Stimulated activated CD8-positive, alpha-beta memory T cell treated with anti-CD3 and anti-CD28 coated beads, Interleukin-15, amount 100 ng/mL, for 4 hours (primary cell): ENCODE measurements at places on chromosomes 12 and 14.

GRCh38 chr12:96500693-96501092 lies 11.3 kb downstream of the CFAP54 start:
- DNase-seq: no peak

- no peak for DNase-seq
Measured at GRCh38 chr12:51883295-51883694, 4.6 kb upstream of the ANKRD33 start.

DNA sequence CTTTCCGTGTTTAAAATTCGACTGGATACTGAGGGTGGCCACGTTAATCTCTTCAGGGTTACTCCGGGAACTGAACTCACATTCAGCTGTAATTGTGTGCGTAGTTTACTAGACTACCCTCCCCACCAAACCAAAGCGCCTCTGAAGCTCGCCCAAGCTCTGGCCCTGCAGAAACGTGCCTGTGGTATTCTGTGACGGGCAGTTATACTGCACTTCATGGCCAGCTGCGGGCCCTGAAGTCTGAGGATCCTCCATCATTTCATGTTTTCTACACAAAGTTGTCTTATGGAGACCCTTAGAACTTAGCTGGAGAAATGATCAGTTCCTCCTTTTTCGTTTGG lies 688 bp downstream of the ZNF26 start:
- DNase-seq: no peak

GRCh38 chr12:34404377-34405285 lies 382.3 kb downstream of the ALG10 start:
- no peak for DNase-seq

- DNase-seq: no peak
Measured at GRCh38 chr14:49619730-49620129, 696 bp downstream of the RPL36AL start.

DNA sequence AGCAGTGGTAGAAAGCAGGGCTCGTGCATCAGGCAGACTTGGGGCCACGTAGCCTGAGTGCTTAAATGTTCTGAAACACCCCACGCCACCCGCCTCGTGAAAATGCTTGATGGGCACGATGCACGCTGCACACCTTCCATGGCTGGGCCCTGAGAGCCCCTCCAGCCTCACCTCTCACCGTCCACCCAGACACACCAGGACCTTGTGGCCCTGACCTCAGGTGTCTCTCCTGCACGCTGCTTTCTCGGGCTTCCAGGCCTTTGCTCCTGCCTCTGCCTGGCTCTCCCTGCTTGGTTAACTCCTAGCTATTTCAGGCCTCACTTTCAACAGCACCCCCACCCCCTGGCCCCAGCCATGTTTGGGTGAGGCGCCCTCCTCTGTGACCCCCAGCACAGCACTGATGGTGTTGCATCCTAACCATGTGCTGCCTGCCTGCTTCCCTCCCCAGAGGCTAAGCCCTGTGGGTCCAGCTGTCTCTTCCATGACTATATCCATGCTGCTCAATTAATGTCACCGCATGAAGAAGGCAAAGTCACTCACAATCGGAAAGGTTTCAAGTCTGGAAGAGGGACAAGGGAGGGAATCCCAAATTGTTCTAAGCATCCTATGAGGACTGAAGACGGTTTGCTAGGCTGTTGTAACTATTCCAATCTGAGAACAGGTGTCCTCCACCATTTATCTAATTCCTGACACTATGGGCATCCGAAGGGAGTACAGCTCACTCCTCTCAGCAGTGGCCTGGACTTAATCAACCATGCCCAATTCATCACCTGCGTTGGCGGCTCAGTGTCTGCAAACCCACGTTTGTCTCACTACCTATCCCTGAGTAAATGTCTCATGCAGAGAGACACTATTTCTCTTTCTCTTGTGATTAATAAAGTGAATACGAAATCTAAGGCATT lies 82.2 kb downstream of the CCDC88C start:
- no peak for DNase-seq

DNA sequence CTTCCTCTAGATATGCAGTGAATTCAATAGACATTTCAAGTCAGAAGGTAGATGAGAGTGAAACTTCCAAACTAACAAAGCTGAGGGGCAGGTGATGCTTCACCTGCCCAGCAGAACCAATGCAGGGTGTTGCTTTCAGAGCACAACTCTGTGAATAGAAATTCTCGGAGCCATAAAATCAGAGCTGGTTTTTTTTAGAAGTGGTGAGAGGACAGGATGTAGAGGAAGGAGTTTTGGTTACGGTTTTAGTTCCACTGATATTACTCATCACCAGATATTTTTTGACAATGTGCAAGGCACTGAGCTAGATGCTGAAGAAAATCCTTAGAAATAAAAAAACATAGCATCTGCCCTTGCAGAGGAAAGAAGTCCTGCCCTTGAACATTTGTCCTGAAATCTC lies 62.2 kb downstream of the BMP4 start:
- DNase-seq: no peak

DNA sequence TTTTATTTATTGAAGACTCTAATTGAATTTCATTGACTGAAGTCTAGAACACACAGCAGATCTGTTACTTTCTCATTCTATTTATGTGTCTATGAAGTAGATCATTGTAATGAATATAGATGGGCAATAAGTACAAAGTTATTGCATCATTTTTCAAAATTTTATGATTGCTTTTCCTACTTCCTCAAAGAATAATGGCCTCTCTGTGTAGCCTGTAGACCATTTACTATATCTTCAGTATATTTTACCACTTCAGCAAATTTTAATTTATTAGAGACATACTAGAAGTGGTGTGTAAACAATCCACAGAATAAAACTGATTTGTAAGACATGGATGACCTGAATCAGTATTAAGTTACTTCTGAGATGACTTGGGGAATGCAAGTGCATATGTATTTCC lies 291.7 kb upstream of the FAR2 start:
- no peak for DNase-seq

- DNase-seq: no peak
Measured at GRCh38 chr12:109885616-109886015, 5.3 kb upstream of the GLTP start.

DNA sequence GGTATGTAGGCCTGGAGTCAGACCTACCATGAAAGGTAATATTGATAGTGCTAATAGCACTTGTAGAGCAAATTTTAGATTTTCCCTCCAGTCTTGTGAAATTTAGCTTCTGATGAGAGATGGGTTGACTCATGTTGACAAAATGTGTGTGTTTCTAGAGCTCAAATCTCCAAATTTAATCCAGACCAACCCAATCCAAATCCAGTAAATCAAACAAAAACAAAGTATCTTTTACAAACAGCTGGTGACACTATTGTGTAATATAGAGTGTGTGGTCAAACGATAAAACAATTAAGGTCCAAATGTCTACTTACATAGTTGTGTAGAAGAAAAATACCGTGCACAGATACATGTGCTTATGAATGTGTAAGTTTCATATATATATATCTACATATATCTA lies 63.4 kb upstream of the KITLG start:
- no peak for DNase-seq

DNA sequence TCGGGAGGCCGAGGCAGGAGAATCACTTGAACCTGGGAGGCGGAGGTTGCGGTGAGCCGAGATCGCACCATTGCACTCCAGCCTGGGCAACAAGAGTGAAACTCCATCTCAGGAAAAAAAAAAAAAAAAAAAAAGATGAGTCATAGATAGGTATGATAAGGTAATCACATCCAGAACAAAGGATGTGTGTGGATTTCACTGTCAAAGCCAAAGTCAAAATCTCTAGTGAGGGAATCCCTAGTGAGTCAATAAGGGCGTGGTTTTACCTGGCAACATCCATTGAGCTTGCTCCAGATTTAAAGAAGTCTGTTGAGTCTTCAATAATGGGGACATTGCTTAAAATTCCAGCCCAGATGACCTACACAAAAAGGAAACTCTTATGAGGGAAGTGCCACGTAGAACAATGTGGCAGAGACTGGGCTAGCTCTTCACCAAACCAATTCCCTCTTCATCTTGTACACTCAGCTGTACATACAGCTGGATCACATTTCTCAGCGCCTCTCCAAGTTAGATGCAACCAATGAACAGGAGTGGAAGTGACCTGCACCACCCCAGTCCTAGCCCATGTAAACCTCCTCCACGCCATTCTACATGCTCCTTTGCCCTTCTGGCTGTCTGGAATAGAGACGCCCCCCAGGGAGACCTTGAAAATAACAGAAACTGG lies 23.4 kb downstream of the ALDH1L2 start:
- DNase-seq: no peak

DNA sequence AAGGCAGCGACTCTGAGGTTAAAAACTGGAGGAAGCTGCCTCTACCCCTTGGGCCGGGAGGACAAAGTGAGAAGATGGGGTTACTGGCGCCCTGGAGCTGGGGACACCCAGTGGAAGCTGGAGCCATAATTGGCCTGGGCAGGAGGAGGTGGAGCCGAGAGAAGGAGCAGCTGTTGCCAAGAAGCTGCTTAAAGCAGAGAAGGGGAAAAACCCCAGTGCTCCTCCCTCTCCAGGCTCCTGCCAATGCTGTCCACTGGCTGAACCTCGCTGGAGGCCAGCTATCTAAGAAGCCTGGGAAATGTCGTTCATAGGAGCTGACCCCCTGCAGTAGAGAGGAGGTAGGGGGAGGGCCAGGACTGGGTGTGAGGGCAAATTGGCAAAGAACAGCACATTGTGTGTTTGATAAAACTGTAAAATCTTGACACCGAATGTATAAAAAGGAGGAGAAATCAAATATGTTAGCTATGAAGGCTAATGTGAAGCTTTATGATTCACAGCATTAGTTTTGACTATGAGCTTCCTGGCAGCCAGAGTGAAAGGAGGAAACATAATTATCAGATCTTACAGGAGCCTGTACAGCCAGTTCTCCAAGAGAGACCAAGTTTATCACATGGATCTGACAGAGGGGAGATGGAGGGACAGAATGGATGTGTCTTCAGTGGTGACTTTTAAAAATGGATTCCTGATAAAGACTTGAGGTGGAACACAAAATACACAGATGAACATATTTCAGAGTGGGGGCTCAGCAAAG lies 9.5 kb downstream of the HHIPL1 start:
- no peak for DNase-seq

DNA sequence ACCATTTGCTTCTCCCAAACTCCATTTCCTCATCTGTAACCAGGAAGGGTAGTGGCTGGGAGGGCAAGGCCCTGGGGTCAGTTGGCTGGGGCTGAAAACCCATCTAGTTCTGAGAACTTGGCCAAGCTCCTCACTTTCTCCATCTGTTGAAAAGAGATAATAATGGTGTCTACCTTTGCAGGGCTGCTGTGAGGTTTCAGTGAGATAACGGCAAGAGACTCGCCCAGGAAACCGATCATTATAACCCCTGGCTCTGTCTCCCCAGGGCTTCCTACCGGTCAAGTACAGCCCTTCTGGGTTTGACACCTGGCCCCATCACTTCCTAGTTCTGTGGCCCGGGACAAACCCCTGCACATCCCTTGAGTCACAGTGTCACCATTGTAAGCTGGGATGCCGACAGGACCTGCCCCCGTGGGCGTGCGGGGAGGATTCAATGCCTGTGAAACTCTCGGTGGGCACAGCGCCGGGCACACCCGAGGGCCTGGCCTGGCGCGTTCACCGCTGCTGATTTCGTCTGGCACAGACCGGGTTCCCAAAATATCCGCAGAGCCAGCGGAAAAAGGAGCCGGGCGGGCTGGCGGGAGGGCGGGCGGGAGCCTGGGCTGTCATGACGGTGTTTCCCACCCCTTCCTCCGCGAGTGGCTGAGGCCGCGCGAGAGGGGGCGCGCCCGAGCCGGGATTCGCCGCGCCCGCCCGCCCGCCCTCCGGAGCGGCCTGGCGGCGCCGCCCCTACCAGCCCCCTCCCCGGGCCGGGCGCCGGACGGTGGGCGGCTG lies 4.4 kb downstream of the KMT5A start:
- peak; percentile 41 for DNase-seq

GRCh38 chr12:50051101-50051806 lies 6.1 kb upstream of the ASIC1 start:
- DNase-seq: no peak

DNA sequence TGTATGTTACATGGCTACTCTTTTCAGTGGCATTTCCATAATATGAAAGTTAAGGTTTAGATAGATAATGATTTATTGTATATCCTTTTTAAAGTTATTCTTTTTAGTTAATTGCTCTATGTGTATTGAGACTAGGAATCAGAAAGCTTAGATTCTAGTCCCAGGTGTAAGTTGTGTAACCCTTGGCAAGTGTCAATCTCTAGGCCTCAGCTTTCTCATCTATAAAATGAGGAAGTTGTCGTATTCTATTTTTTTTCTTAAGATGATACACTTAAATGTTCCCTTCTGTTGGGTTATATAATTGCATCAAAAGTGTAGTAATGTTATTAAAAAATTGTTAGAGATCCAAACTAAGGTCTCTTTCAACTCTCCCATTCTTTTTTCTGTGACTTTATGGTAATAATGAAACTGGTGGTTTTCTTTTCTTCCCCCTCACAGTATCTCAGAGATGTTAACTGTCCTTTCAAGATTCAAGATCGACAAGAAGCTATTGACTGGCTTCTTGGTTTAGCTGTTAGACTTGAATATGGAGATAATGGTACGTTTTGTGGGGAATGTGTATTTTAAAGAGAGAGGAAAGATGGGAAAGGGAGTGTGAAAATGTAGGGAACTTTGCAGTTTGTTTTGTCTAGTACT lies 4.1 kb downstream of the RTRAF start:
- DNase-seq: no peak

- no peak for DNase-seq
Measured at GRCh38 chr14:75452900-75453816, 25.3 kb downstream of the JDP2 start.

- no peak for DNase-seq
Measured at GRCh38 chr14:77377502-77377844, 294 bp downstream of the SAMD15 start.

DNA sequence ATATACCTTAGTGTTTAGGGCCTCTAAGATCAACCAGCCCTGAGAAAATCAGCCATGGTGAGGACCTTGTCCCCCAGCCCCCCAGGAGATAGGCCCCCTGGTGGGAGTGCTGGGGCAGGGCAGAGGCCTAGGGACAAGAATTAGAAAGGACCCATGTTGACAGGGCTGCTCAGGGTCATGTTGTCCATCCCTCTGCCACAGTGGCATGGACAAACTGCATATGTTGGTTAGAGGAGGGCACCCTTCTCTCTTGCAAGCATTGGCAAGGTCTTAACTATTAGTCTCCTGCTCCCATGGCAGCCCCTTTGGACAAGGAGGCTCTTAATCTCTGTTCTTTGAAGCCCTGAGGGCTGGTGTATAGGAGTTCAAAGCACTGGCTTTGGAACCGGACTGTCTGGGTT lies 755 bp upstream of the PTPN6 start:
- DNase-seq: no peak

DNA sequence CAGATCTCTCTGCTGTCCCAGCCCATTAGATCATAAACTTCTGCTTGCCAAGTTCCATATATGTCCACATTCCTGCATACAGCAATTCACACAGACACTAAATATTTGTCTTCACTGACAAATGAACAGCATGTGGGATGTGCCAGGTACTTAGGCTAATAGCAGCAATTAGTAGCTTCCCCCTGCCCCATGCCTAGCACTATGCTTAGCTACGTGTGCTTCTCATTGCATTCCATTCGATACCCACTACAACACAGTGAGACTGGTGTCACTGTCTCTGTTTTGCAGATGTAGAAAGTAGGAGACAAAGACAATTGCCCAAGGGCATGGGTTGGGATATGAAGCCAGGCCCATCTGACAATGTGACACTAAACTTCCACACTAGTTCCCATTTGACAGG lies 308.4 kb downstream of the BCL11B start:
- no peak for DNase-seq
